Right atrium auricular region (tissue), 2 donors: ENCODE measurements at places on chromosomes 3 and 15. TPM values are rescaled to one million over a fixed set of nuclear protein-coding genes. Genes with fewer than 3 reads are reported as not detected.

ROPN1B gene
- 4.7 TPM for total RNA-seq

NR2F2 gene
- 26.7 TPM for total RNA-seq

ERICH6 gene
- not detected for total RNA-seq

PLCD1 gene
- total RNA-seq = 15.5 TPM

SRGAP3 gene
- 5.0 TPM for total RNA-seq

FOXL2NB gene
- not detected for total RNA-seq

ZNF660 gene
- 0.67 TPM for total RNA-seq

FANCD2OS gene
- not detected for total RNA-seq

SPINT1 gene
- 13.0 TPM for total RNA-seq

GRAMD1C gene
- total RNA-seq = 1.2 TPM

ZBED2 gene
- not detected for total RNA-seq

CFAP92 gene
- total RNA-seq = not detected

NR1I2 gene
- total RNA-seq = 0.82 TPM

BFSP2 gene
- not detected for total RNA-seq

STRIT1 gene
- not detected for total RNA-seq

MED12L gene
- total RNA-seq = 0.35 TPM

HRH1 gene
- total RNA-seq = 1.6 TPM

KLHL6 gene
- total RNA-seq = 1.4 TPM

SCG3 gene
- total RNA-seq = not detected

SCN5A gene
- total RNA-seq = 102 TPM

DCBLD2 gene
- 34.3 TPM for total RNA-seq

SMCO1 gene
- total RNA-seq = 3.6 TPM

FETUB gene
- total RNA-seq = not detected

TYRO3 gene
- total RNA-seq = 8.5 TPM

RHOV gene
- total RNA-seq = not detected

GOLGA8T gene
- total RNA-seq = 0.44 TPM

SEMA3F gene
- total RNA-seq = 6.3 TPM

CD200R1 gene
- 0.37 TPM for total RNA-seq

ASB7 gene
- total RNA-seq = 5.5 TPM

P2RY13 gene
- total RNA-seq = 0.41 TPM

PODXL2 gene
- total RNA-seq = 1.9 TPM

THBS1 gene
- total RNA-seq = 67.8 TPM

SLC49A4 gene
- total RNA-seq = 25.7 TPM

LARP6 gene
- 20.2 TPM for total RNA-seq

CTXN2 gene
- not detected for total RNA-seq

SLC38A3 gene
- 2.4 TPM for total RNA-seq

ECE2 gene
- 1.6 TPM for total RNA-seq

FAM43A gene
- total RNA-seq = 10.9 TPM

CMTM7 gene
- 10.5 TPM for total RNA-seq

EPHA6 gene
- total RNA-seq = 0.22 TPM

GOLGA6A gene
- not detected for total RNA-seq

GOLGA8M gene
- not detected for total RNA-seq

TGM4 gene
- total RNA-seq = not detected

FAM131A gene
- 33.7 TPM for total RNA-seq

MASP1 gene
- 26.2 TPM for total RNA-seq

ATG3 gene
- total RNA-seq = 28.7 TPM

ARGFX gene
- total RNA-seq = not detected

TMEM207 gene
- total RNA-seq = not detected

PRSS50 gene
- 0.12 TPM for total RNA-seq

PARP14 gene
- 9.5 TPM for total RNA-seq

SYNPR gene
- 8.3 TPM for total RNA-seq

PAK6 gene
- total RNA-seq = 15.3 TPM

COX17 gene
- 93.9 TPM for total RNA-seq
